Midbrain (tissue), 1 donor: ENCODE measurements at places on chromosomes 4 and X.

DNA sequence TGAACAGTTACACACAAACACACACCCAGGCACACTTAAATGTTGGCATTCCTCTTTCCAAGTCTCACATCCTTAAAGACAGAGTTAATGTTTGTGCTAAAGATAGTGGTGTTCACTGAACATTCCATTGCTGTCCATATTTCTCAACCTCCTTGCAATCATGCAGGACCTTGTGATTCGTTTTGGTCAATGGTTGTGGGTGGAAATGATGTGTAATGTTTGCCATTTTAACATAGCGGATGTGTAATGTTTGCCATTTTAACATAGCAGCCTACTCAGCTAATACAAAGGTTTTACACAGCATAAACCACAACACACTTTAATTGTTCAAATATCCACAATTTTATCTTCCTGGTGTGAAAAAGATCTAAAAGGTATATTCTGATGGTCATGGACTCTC is 93.9 kb downstream of the CEP44 start:
- DNase-seq = no peak

- peak; percentile 72 for DNase-seq
Observed at GRCh38 chrX:39149761-39150160, 348.5 kb downstream of the MID1IP1 start.

DNA sequence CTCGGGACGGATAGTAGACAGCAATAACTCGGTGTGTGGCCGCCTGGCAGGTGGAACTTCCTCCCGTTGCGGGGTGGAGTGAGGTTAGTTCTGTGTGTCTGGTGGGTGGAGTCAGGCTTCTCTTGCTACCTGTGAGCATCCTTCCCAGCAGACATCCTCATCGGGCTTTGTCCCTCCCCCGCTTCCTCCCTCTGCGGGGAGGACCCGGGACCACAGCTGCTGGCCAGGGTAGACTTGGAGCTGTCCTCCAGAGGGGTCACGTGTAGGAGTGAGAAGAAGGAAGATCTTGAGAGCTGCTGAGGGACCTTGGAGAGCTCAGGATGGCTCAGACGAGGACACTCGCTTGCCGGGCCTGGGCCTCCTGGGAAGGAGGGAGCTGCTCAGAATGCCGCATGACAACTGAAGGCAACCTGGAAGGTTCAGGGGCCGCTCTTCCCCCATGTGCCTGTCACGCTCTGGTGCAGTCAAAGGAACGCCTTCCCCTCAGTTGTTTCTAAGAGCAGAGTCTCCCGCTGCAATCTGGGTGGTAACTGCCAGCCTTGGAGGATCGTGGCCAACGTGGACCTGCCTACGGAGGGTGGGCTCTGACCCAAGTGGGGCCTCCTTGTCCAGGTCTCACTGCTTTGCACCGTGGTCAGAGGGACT is 5.7 kb upstream of the MSANTD1 start:
- no peak for DNase-seq

- DNase-seq = no peak
Observed at GRCh38 chrX:80174925-80175574, 160.5 kb downstream of the TBX22 start.

DNA sequence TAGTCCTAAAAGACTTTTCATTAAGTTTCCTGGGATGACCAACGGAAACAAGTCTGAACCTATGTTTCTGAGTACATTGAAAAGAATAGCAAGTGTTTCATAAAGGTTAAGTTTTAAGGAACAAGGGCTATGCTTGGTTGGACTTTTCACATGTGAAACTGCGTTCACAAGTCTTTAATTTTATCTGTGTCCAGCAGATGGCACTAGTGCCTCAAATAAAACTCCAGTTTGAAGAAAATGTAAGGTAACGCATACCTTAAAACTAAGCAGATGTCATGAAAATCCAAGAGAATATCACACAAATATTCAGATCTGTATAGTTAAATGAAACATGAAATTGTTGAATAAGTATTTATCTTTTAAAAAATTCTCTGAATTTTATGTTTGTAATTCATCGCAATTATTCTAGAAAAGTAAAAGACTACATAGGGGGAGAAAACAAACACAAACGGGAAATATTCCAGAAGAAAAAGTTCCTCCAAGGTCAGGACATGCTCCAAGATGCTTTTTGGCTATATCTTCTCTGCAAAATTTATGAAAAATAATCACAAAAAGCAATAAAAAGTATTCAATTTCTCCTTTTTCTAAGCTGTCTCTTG is 89.6 kb upstream of the MAD2L1 start:
- DNase-seq = peak; percentile 71

- no peak for DNase-seq
Observed at GRCh38 chr4:177879851-177880250, 437.6 kb upstream of the AGA start.

DNA sequence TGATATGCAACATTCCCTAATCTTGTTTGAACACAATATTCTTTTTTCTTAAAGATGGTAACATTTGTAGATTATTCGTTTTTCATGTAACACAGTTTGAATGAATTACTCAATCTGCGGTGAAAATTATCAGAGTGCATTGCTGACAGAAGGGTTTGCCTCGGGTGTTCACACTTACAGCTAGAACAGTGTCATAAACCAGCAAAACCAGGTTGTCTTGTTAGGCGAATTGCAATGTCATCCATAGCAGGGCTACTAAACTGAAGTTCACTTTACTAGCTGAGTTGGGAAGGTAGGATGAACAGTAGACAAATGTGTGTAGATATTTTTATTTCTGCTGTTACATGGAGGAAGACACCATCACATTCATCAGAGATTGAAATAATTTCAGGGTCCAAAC is 98.9 kb downstream of the SLC39A8 start:
- DNase-seq = no peak

- DNase-seq = no peak
Observed at GRCh38 chr4:48804584-48805301, 24.7 kb upstream of the FRYL start.

GRCh38 chr4:42454755-42455420 is 57.6 kb downstream of the SHISA3 start:
- DNase-seq = no peak

GRCh38 chr4:104394406-104395167 is 100.1 kb downstream of the CXXC4 start:
- DNase-seq = peak; percentile 91

GRCh38 chr4:185749858-185750257 is 62.1 kb downstream of the SORBS2 start:
- no peak for DNase-seq

DNA sequence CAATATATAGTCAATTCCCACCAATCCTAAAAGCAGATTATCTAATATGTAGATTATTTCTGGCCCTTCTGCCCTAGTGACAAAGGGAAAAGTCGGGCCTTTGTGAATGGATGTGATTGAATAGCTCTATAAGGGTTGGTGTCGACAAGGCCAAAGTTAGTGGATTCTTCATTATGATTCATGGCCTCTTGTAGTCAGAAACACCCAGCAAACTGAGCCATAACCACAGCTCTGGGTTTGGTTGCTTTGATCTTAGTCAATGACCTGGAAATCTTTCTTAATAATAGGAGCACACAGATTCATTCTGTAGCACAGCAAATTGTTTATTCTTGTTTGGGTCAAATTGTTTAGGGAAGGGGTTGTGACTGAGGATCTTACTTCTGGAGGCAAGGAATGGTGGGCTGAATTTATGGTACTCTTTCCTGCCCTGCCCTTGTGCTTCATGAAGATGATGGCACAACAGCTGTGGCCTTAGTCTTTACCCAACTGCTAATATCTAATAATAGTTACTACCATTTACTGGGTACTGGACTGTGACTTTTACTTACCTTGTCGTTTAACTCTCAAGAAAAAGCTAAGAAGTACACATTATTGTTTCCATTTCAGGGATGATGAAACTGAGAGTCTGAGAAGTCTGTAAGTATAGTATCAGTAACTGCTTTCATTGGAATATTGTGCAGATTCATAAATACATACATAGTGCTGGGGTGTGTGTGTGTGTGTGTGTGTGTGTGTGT is 74.0 kb downstream of the AFF2 start:
- DNase-seq = no peak

DNA sequence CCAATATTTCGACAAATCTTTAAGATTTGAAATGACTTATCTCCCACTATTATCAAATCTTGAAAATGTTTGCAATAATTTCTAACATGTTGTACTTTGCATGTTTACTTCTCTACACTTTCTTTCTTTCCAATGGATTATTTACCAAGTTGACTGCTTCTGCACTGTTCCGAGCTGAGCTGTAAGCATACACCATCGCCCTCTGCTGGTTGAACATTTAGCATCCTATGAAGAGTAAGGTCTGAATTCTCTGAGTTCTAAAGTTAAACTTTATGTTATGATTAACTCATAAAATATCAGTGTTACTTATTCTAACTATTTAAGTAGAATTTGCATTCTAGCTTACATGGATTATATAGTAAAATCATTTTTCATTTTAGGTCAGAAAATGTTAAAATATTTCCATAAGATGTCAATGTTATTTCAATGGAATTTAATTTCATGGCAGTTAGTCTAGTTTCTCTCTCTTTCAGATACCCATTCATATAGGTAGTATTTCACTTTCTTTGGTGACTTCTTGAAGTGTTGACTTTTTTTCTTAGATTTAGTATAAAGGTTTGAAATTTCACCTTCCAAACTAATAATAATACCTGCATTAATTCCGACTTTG is 137.4 kb downstream of the DKK2 start:
- peak; percentile 17 for DNase-seq

- no peak for DNase-seq
Observed at GRCh38 chr4:168803732-168804131, 206.3 kb downstream of the CBR4 start.

DNA sequence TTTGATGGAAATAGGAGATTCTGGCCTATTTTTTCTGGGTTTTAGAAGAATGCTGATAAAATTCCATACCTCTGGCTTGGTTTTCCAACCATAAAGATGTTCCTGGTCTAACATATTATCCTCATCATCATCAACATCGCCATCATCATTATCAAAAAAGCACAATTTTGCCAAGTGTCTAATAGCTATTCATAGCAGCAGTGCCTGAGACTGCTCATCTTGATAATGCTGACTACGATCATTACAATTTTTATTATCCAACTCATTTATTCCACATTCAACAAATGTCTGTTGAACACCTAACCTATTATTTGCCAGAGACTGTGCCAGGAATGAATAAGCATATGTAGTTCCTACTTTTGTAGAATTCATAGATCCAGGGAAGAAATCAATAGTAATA is 303.5 kb upstream of the GATB start:
- no peak for DNase-seq

- no peak for DNase-seq
Observed at GRCh38 chr4:10108818-10109783, 7.5 kb downstream of the WDR1 start.

GRCh38 chrX:72620550-72621145 is 48.0 kb upstream of the HDAC8 start:
- DNase-seq = no peak

- DNase-seq = no peak
Observed at GRCh38 chr4:141565379-141566089, 70.8 kb upstream of the IL15 start.

- DNase-seq = no peak
Observed at GRCh38 chr4:23097251-23097650, 404.5 kb downstream of the GBA3 start.

GRCh38 chr4:21034728-21035127 is 334.5 kb downstream of the PACRGL start:
- DNase-seq = no peak

DNA sequence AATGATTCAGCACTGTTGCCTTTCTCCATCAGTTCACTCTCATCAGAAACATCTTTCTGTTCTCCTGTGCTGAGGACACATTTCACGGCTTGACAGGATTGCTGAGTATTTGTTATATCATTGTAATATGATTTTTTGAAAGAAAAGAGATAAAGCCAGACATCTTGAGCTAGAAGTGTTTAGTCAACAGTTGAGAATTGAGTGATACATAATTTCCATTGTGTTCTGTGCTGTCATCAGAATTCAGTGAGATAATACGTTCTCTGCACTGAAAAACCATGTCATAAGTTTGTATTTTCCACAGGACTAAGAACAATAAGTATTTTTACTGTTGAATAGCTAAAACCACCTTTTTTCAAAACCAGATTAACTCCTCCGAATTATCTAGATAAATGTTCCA is 50.2 kb upstream of the GPRIN3 start:
- no peak for DNase-seq

DNA sequence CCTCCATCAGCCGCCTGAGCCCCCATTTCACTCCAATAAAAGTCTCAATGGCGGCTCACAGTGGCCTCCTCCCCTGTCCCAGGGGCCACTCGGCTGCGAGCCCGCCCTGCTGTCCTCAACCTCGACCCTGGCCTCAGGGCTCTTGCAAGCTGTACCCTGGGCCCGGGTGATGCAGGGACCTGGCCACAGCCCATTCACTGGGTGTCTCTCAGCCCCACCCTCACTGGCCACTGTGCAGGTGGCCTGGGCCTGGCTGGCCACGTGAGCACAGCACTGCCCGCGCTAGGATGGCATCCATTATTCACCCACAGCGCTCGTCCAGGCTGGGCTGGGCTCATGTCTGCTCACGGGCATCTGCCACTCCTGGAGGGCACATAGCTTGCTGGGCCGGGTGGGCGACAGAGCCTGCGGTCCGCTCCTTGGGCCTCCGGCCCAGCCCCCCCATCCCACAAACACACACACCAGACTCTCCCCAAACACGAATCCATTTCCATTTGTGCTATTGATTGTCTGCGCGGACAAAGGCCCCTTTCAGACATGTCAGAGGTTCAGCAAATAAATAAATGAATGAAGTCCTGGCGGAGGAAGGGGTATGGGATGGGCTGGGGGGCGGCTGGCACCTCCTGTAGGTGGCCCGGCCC is 16.5 kb upstream of the FGFR3 start:
- DNase-seq = peak; percentile 37

- peak; percentile 22 for DNase-seq
Observed at GRCh38 chrX:39576041-39576872, 521.5 kb downstream of the BCOR start.
